ENCODE measurements at places on chromosomes 6 and 20.

DNA sequence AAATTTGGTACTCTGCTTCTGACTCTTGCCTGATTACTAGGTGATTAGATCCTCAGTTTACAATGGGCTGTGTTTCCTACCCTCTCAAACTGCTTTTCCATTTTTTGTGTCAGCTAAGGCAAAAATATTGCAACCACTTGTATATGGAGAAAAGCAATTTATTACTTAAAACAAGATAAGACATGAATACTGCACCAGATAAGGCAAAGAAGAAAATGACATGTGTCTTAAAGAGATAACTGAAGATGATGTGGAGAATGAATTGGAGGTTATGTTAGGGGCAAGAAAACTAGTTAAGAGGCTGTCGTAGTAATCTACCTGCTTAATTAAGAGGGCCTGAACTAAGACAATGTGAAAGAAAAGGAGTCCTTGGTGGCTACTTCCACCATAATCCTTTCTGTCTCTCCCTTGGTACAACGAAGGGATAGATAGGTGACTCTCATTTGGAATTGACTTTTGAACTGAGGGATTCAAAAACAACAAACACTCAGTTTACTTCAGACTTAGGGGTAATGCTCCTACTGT lies 16.3 kb upstream of the REV3L start:
- no peak for DNase-seq

GRCh38 chr6:134826889-134827737 lies 122.8 kb downstream of the ALDH8A1 start:
- DNase-seq: peak; percentile 95

DNA sequence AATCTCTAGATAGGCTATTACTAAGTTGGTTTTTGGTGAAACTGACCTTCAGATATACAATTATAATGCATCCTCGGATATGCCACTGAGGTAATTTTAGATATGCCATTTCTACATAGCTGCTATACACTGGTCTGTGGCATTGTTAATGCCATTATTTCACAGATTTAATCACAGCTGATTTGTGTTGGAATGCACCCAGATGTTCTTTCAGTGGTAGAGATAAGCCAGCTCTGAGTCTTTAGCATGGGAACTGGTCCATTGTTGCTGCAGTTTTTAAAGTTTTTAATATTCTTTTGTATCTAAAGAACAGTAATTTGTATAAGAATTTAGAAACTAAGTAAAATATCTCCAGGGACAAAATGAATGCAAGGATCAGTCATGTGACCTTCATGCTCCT lies 6.8 kb downstream of the TMX4 start:
- no peak for DNase-seq

- no peak for DNase-seq
Observed at GRCh38 chr20:40397467-40397866, 291.6 kb downstream of the MAFB start.

DNA sequence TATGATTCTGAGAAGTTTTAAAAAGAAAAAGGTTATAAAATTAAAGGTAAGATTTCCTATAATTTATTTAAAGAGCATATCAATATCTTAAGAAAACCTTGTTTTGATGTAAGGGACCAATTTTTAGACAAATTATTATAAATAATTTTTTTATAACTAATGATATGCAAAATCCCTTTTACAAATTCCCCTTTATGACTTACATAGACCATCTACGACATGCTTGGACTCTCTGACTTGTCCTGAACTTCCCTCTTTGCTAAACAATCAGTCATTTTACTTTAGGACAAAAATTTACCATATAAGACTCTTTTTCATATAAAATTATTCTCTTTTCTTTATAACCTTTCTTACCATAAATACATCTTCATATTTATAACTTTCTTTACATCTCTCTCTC lies 15.3 kb upstream of the ANGPT4 start:
- DNase-seq: no peak

- DNase-seq: no peak
Observed at GRCh38 chr6:11009353-11009752, 34.8 kb downstream of the ELOVL2 start.

DNA sequence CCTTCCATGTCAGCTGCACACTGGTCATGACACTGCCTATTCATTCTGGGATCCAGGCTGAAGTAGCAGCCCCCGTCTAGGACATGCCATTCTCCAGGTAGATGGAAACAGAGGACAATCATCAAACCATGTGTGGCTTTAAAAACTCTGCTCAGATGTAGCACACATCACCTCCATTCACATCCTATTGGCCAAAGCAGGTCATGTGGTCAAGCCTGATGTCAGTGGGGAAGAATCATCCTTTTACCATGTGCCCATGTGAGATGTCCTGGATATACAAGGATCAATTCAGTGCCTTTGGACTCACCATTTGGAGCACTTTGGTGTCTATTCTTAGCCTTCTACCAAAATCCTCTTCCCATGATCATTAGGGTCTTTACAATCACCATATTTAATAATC lies 99.5 kb downstream of the CDC5L start:
- no peak for DNase-seq

DNA sequence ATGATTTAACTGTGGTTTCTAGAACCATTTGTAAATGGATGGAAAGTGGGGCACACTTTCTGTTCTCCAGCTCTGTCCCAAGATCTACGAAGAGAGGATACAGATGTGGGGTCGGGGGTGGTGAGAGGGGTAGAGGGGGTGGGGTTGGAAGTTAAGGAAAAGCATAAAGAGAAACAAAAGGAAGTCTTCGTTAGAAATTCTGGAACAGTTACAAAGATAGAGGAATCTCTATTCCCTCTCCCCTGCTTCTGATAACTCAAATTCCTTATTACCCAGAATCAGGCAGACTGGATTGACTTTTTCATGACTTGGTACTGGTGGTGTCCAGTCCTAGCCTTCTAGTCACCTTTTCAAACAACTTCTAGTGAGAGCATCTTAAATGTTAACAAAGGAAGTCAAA lies 4.9 kb downstream of the GCM1 start:
- DNase-seq: no peak

GRCh38 chr6:151025076-151025475 lies 159.6 kb downstream of the MTHFD1L start:
- DNase-seq: no peak

GRCh38 chr20:8156235-8157079 lies 24.4 kb downstream of the PLCB1 start:
- peak; percentile 29 for DNase-seq

DNA sequence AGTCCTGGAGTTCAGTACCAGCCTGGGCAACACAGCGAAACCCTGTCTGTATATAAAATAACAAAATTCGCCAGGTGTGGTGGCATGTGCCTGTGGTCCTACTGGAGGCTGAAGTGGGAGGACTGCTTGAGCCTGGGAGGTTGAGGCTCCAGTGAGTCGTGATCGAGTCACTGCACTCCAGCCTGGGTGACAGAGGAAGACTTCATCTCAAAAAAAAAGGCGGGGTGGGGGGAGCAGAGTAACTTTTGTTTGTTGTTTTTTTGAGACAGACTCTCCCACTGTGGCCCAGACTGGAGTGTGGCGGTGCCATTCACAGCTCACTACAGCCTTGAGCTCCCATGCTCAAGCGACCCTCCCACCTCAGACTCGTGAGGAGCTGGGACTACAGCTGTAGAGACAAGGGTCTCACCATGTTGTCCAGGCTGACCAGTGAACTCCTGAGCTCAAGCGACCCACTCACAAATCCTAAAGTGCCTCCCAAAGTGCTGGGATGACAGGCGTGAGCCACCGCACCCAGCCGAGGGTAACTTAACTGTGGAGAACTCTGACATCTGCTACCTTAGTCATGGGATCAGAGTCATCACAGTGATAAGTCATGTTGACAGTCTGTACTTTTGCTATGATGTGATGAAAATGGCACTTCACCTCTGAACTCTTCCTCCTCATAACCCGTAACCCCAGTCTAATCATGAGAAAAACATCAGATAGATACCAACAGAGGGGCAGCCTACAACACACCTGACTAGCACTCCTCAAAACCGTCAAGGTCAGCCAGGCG lies 16.5 kb downstream of the PEDS1 start:
- no peak for DNase-seq

DNA sequence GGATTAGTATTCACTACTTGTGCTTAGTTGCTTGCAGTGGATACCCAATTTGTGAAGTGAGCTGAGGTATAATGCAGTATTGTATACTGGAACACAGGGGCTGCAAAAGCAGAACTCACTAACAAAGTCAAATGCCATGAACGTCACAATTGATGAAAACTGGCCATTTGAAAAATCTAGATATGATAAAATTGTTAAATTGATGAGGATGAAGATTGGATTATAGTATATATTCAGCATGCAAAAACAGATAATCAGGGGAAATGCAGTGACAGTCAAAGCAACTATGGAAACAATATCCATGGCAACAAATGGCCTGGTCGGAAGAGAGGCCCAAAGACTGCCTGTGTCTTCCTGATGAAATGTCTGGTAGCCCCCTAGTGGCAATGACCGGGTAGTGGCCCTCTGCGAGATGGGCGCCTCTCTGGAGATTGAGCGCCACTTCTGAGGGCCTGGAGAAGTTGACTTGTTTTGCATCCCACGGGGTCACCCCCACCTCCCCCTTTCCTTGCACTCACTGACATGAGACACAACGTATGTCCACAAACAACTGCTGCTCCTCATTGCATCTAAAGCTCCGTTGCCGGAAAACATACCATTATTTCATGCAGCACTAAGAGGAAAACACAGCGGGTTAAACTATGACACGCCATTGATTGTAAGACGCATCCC lies 43.6 kb downstream of the C6orf15 start:
- DNase-seq: peak; percentile 78

Measured in HFFc6 (cell line).